GM18507 (cell line): ENCODE measurements at places on chromosomes 12 and 14.

DNA sequence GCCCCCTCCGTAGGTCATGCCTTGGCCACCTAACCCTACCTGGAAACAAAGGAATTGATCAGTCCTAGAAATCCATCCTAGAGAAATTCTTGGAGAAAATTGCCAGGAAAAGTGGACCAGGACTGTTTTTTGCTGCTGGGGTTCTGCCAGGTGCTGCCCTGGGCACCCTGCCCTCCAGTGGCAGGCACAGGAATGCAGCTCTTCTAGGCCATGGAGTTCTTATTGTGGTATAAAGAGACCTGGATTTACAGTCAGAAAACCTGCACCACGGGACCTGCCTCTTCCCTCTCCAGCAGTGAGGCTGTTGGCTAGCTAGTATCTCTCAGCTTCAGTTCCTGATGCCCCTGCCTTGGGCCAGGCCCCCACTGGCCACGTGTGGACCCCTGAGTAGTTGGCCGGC lies 59.7 kb downstream of the SLC24A4 start:
- no peak for DNase-seq

DNA sequence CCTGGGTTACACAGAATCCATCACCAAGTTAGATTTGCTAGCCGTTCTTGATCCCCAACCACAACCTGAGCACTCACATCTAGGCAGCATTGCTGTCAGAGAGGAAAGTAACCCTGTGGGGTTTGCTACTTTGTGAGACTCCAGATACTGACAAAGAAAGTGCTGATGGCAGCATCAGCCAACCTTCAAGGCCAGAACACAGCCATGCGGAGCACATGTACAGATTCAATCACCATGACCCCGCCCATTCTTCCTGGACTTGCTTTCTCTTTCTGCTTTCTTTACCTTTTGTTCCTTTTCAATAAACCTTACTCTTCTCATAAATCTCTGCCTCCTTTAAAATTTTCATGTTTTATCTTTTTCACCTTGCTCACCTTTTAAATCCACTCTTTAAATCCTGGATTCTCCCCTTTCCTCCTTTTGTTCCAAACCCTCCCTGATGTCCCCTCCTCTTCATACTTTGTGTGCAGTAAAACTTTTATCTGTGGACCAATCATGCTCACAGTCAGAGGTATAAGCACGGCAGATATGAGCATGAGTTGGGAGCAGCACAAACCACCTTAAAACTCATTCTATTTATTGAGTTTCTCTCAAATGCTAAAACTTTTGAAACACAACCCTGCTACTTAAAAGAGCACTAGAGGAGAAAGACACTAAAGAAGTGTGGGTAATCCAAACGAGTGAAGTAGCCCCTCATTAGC lies 21.9 kb upstream of the CERS5 start:
- no peak for DNase-seq

GRCh38 chr12:94182986-94183707 lies 34.8 kb downstream of the PLXNC1 start:
- DNase-seq, result no peak

DNA sequence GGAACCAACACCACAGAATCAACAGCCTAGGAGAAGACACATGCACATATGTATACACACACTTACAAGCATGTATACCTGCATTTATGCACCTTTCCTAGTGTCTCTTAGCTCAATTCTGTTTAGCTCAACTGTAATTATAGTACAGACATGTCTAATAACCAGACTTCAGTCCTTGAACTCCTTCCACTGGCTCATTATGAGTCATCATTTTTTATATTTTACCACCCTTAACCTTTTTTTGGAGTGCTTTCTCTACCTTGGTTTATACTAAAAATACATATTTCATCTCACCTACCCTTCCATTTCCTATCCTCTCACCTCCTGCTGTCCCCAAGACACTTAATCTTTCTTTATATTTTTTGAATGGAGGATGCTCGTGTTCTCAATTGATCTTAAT lies 110.4 kb downstream of the ARID2 start:
- no peak for DNase-seq

DNA sequence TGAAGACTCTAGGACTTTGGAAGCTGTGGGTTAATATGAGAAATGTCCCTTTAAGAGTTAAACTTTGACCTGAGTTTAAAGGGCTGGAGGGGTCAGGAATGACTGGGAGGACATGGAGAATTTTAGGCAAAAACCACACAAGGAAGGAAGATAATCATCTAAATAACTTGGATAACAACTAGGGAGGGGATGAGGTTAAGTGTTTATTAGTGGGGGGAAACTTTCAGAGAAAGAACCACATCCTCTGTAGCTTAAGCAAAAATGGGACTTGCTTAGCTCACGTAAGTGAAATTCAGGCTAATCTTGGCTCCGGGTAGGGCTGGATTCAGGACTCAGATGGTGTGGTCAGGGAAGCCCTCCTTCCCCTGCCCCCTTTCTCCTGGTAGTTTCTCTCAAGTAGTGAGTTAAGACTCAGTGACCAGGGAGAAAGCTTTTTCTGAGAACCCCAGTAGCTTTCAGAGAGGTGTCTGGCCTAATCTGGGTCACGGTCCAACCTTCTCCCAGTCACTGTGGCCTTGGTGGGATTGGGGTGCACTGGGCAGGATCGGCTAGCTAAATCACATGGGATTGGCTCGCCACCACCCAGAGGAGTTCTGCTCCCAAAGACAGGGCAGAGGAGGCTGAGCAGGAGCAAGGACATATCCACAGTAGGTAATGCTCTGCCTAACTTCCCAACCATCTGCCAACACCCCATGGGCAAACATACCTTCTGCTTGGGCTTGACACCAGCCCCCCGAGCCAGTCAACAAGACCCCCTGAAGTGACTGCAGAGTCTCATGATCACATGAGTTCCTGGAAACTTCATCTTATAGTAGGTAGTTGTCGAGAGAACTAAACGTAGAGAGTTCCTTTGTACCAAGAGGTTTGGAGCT lies 52.8 kb downstream of the ARF6 start:
- DNase-seq, result no peak

DNA sequence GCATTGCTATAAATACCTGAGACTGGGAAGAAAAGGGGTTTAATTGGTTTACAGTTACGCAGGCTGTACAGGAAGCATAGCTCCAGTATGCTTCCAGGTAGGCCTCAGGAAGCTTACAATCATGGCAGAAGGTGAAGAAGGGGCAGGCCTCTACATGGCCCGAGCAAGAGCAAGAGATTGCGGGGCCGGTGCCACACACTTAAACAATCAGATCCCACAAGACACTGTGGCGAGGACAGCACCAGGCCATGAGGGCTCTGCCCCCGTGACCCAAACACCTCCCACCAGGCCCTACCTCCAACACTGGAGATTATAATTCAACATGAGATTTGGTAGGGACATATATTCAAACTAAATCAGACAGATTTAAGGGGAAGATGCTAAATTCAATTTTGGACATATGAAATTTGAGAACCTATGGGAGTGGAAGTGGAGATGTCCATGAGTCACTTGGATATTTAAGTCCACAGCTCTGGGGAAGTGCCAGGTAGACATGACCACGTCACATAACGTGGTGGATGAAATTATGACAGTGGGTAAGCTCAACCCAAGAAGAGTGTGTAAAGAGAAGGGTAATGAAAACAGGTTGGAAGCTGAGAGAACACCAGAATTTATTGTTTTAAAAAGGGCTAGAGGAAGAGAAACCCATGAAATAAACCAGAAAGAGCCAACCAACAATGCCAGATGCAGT lies 1.5 kb upstream of the LTA4H start:
- DNase-seq, result no peak

DNA sequence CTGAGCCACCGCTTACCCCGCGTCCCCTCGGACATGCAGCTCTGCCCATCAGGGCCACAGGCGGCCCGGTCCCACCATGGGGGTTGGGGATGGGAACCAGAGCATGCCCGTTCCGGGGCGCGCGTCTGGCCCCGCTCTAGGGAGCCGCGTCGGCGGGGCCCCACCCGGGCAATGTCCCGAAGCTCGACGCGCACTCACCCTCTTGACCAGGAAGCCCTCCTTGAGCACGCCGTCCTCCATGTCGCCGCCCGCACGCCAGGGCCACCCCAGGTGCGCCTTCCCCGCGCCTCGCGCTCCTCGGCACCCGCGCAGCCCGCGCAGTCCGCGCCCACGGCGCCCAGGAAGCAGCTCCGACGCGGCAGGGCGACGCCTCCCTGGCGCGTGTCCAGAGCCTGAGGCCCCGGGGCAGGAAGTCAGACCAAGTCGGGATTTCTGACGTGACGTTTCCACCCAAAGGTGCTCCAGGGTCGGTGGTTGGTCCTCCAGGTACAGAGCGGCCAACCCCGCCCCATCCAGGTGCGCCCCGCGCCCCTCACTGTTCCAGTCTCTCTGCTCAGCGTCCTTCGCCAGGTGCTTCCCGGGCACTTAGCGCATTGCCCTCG lies at the start of gene PLEK2:
PLEK2 (minus strand) TSS at position 346 of the 602 bp plus-strand sequence; CDS start at position 240, 106 bp downstream.
- DNase-seq, result no peak

DNA sequence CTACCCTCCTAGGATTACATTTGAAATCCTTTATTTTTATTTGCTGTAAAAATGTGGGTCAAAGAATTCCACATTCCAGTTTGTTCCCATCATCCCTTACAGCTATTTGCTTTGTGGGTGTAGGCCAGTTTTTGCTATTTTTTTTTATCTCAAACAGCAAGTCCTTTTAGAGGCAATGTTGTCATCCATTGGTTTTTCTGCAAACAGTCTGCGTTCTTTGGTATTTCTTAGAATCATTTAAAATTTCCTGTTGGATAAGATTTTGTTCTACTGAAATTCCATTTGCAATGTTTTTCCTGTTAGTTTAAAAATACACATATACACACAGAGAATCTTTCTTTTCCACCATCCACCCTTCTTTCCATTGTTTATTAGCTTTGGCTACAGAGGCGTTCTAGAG lies 53.3 kb upstream of the STK38L start:
- no peak for DNase-seq

DNA sequence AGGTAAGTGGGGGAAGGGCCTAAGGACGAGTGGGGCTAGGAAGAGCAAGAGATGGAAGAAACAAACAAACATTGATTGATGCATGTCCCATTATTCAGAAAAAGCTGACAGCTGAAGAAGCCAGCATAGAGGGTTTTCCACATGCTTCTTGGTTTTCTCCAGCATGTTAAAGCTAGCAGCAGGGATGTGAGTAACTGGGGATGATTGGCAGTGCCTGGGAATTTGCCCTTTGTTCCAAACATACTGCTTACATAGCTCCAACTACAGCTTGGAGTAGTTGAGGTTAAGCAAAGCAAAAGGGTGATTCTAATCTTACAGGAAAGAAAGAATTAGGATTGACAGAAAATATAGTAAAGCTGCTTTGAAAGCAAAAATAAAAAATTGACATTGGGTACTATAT lies 68.0 kb upstream of the IFNG-AS1 start:
- DNase-seq, result no peak

DNA sequence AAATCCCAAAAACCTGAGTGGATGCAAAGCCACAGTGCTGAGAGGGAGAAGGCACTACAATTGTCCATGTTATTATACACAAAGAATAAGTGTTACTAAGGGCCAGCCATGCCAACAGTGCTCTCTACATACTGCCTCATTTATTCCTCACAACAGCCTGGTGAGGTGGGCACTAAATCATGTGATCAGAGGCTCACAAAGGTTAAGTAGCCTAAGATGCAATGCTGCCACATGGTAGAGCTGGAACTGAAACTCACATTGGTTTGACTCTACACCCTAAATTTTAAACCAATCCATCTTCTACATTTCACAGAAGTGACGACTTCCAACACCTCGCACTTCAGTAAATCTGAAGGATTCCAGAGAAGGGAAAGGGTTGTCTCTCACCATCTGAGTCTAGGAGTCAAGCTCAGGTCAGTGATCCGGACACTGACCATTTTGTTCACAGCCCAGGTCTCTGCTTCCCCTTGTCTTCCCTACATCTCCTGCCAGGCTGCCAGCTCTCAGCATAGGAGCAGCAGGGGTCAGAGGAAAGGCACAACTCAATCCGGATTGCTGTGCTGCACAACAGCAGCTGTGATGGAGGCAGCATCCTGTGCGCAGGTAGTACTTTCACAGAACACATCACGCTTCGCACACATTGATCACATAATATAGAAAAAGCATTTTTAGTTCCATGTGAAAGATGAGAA lies 29.6 kb downstream of the NID2 start:
- no peak for DNase-seq

DNA sequence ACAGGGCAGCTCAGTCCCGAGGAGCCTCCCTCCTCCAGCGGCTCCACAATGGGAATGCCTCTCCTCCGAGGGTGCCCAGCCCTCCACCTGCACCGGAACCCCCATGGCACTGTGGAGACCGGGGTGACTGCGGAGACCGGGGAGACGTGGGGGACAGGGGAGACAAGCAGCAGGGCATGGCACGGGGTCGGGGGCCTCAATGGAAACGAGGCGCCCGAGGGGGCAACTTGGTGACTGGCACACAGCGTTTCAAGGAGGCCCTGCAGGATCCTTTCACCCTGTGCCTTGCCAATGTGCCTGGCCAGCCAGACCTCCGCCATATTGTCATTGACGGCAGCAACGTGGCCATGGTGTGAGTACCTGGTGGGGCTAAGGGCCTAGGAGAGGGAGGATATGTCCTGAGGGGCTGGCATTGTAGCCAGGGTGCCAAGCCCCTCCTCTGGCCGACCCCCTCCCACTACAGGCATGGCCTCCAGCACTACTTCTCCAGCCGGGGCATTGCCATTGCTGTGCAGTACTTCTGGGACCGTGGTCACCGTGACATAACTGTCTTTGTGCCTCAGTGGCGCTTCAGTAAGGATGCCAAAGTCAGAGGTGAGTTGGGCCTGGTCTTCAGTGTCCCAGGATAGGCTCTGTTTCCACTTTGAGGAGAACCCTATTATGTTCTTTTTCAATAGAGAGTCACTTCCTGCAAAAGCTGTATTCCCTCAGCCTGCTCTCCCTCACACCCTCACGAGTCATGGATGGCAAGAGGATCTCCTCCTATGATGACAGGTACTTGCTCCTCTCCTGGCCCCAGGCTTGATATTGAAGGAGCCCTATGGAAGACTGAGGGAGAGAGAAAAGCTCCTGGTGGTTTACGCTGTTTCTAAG lies 2.7 kb downstream of the KHNYN start:
- DNase-seq, result no peak

DNA sequence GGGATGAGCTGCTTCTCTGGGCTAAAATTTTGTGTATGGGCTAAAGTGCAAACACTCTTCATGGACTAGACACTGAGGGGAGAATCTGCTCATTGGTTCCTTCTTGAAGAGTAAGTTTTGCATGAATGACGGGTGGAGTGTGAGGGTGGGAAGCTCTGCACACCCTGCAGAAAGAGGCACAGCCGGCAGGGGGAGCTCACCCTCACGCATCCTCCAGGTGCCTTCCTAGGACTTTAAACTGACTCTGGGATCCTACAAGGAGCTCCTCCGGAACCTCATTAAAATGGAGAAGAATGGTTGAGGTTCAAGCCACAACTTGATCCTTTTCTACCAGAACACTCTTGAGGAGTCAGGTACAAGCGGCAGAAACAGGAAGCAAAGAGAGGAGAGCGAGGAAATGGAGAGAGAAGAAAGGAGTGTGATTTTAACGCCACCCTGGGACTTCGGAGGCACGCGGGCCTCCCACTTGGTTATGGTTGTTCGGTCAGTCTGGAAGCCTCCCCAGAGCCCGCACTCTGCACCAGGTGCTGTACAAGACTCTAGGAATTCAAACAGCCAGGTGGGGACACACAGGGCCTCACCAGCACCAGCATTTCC lies 87.5 kb downstream of the SETD3 start:
- DNase-seq, result peak; percentile 37
